Activated naive CD8-positive, alpha-beta T cell treated with anti-CD3 and anti-CD28 coated beads, Interleukin-2, amount 10 ng/mL, durations not matched to agents 7 days and 5 days (primary cell): ENCODE measurements at places on chromosomes 7 and 10. TPM values are rescaled to one million over a fixed set of nuclear protein-coding genes. Genes with fewer than 3 reads are reported as not detected.

The ACTL6B gene
- total RNA-seq: not detected

The OR6B1 gene
- total RNA-seq: not detected

The BTBD16 gene
- not detected for total RNA-seq

The IL15RA gene
- total RNA-seq: 20.3 TPM

The FXYD4 gene
- not detected for total RNA-seq

The TSPAN13 gene
- total RNA-seq: 0.91 TPM

The ICA1 gene
- total RNA-seq: 0.91 TPM

The GPRIN2 gene
- not detected for total RNA-seq

The TLX1 gene
- not detected for total RNA-seq
